ENCODE measurements at places on chromosomes 11 and 22.
A peak's percentile ranks its signal among the peaks of the same experiment; 100 is the strongest.

DNA sequence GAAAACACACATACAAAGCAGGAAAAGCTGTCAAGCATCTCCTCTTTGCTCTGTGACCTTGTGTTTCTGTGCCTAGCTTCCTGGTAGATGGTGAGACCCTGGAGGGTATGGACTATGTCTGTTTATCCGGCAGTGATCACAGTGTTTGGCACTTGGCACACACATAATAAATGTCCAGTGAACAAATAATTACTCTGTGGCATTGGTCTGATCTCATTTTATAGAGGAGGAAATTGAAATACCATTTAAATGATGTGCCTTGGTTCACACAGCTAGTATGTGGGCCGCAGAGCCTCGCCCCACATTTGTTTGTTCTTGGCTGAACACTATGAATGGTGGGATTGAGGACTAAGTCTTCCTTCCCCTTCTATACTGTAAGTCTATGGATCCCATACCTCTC is 104.7 kb upstream of the SPON1 start:
- no peak for DNase-seq

- no peak for DNase-seq
These were observed 242.6 kb upstream of the FAT3 start for GRCh38 chr11:91981995-91982394.

DNA sequence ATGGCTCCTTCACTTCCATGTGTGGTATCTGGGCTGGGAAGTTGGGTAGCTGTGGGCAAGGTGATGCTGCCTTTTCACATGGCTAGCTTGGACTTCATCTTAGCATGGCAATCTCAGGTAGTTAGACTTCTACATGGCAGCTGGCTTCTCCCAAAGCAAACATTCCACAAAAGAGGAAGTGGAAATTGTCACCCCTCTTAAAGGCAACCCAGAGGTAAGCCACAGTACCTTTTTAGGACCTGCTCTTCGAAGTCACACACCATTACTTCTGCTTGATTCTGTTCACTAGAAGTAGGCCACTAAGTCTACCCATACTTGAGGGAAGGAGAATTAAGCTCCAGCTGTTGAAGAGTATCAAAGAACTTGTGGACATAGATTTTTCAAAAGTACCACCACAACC is 25.9 kb downstream of the TUG1 start:
- DNase-seq = no peak

GRCh38 chr11:79237703-79238102 is 203.1 kb downstream of the TENM4 start:
- no peak for DNase-seq

DNA sequence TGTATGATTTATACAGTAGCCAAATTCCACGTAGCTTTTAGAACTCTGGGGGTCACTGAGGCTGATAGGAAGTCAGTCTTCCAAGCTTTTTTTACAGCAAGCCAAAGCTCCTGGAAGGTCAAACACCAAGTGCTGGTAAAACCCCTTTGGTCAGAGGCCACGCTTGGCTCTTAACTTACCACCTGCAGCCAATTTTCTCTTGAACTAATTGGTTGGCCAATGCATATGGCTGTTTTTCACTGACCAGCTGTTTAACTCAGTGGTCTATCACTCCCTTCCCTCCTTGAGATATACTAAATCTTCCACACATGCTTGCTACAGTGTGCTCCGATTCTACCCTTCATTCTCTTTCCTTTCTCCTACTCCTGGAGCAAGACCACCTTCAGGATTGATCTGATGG is 116.0 kb downstream of the FAR1 start:
- DNase-seq = no peak

- DNase-seq = peak; percentile 31
These were observed at the start of gene NTM for GRCh38 chr11:131370090-131370751. Gene NTM (plus strand): TSS chr11:131370615.

GRCh38 chr11:7967826-7968225 is 2.6 kb upstream of the NLRP10 start:
- DNase-seq = no peak

- DNase-seq = no peak
These were observed 16.3 kb downstream of the MYO18B start for GRCh38 chr22:25758316-25758715.

DNA sequence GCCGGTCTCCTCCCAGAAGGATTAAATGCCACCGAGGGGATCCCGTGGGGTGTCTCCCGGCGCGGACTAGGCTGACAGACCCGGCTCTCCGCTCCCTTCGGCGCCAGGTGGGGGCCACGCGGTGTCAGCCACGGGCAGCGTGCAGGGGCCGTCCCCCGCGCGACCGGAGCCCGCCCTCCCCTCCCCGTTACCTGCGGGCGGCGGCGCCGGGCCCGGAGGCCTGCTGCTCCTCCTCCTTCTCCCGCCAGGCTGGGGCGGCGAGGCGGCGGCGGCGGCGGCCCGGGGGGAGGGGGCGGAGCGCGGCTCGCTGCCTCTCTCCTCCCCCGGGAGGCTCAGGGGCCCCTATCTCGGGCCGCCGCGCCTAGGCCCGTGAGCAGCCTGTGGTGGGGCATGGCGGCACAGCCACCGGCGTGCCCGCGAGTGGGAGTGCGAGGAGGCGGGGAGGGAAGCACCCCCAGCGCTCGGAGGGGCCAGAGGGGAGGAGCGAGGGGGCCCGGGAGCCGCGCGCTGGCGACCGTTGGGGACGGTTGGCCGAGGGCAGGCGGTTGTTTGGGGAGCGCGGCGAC is 450 bp downstream of the ZBTB44 start:
- DNase-seq = no peak

- DNase-seq = peak; percentile 6
These were observed 667.5 kb downstream of the NTM start for GRCh38 chr11:132037956-132038355.

DNA sequence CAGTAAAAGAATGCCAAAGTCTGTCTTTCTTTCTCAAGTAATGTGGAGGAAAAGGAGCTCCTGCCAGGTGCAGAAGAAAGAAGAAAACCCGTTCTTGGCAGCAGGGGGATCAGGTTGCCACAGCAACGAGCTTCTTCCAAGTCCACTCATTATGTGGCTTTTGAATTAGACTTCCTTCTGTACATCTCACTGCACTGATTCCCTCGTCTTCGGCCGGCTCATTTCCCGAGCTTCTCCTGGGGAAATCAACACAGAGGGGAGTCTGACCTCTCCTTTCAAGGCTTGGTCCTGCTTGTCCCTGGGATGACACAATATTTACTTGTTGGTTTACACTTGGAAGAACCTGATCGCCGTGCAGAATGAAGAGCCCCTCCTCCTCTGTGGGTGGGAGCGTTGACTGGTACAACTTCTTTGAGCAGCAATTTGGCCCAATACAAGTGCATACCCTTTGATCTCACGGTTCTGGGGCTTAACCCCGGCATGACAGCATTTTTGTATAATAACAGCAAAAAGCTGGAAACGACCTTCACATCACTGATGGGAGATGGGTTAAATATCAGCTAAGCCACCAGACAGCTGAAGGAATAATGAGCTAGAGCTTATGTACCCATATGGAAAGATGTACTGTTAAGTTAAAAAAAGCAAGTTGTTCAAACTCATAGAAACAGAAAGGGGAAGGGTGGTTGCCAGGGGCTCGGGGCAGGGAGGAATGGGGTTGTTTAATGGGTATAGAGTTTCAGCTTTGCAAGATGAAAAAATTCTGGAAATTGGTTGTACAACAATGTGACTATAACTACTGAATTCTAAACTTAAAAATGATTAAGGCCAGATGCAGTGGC is 35.4 kb downstream of the MCHR1 start:
- peak; percentile 57 for DNase-seq

GRCh38 chr11:75823946-75824345 is 8.9 kb downstream of the UVRAG start:
- no peak for DNase-seq

DNA sequence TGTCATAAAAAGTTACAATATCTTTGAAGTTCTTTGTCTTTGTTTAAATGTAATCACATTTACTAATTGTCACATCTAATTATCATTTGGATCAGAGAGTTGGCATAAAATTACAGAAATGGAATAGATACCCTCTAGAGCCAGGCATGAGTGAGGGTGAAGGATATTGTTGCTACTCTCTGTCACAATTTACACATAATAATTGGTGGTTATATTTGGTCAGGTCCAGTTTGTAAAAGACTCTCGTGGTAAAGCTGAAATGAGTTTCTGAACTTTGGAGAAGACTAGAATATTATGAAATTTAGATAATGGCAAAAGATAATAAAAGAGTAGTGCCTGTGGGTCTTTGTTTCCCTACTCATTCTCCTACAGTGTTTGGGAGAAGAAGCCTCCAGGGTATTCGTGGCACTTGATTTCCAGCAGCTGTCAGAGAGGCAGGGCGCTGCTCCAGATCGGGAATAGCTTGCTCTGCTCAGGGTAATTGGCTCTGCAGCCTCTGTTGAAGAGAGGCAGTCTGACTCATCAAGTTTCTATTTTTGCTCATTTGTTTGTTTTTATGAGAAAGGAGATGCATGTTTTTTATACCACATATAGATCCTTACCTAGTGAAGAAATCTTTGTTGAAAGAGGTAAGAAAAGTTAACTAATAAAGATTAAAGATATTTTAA is 349.9 kb downstream of the CNTN5 start:
- no peak for DNase-seq

GRCh38 chr11:94602430-94603372 is 35.5 kb downstream of the PIWIL4 start:
- DNase-seq = no peak

- no peak for DNase-seq
These were observed 56.6 kb upstream of the WNT7B start for GRCh38 chr22:46033256-46034200.

Measured in NCI-H748 treated with DMSO at 0.1 percent for 48 hours (cell line).